ENCODE measurements at places on chromosomes 5 and 9. TPM values are rescaled to one million over a fixed set of nuclear protein-coding genes. Genes with fewer than 3 reads are reported as not detected.

DNA sequence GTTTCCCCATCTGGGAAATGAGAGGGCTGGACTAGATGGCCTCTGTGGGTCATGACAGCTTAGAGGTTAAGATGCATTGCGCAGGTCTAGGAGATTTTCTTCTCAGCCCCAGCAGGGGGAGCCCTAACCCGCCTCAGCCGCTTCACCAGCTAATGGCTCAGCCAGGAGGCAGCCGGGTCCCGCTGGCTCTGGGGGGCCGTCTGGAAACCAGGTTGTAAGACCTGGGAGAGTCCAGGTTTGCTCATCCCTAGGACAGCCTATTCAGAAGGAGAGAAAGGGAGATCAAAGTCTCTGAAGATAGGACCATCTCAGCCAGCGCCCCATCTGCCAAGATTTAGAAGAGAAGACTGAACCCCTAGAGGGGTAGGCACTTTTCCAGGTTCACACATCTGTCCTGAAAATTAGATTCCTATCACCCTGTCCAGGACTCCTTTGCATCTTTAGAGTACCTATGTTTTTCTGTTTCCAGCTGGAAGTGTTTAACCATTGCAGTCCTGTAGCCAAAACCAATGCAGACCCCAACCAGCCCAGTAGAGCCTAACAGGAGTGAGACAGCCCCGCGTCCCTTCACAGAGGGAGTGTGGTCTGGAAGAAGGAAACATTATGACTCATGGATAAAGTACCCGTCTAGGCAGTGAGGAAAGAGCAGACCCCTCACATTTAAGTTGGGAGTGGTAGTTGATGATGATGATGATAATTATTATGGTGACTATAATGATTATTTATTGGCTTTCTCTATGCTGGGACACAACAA lies 27.5 kb downstream of the SPARC start:
- no peaks in the 10 kb centered on the region for H3K36me3 ChIP-seq
- peak; percentile 88 for DNase-seq
- no peak overlapping the region for H3K27ac ChIP-seq
- no peaks in the 10 kb centered on the region for H3K4me1 ChIP-seq

DNA sequence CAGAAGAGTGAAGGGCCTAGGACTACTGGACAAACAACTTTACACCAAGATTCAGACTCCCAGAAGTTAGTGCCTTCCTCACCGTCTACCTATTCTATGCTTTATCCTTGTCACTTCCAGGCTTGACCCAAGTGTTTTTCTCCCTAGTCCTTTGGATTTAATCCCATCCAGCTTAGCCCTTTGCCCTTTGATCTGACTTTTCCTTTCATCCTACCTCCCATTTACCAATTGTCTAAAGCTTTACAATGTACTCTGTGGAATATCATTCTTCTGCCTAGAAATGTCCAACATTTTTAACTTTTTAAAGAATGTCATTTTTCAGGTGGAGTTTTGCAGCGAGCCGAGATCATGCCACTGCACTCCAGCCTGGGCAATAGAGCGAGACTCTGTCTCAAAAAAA lies 292.1 kb downstream of the EPB41L4A start:
- no peaks in the 10 kb centered on the region for H3K4me1 ChIP-seq
- H3K27me3 ChIP-seq = no peaks in the 10 kb centered on the region
- peak; percentile 14 for DNase-seq
- H3K27ac ChIP-seq = no peak overlapping the region
- H3K4me3 ChIP-seq = no peak overlapping the region
- H3K36me3 ChIP-seq = no peaks in the 10 kb centered on the region

DNA sequence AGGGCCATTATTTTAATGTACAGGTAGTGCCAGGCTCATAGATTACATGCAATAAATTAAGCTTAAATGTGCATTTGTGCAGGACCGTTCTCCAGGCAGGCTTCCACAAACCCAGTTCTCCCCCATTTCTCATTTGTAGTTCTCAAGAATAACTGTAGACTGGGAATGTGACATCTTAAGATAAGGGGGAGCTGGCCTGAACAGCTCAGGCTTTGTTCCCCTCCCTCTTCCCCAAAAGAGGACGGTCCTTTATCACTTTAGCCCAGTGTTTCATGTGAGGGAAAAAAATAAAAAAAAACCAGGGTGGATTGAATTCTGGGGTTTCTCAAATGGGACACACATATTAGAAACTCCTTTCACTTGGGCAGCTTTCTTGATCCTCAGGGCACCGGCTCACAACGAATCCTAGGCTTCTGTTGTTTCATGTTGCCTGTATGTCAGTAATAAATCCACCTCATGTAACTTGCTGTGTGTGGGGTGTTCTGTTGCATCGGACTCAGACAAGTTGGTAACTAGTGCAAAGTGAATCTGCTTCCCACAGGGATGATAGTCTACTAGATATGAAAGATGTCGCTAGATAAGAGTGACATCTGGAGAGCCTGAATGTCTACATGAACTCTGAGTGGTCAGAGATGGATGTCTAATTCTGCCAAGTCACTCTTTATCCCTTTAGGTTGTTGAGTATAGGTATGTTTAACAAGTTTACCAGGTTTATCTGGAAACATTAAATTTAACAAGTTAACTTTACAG lies 2030.6 kb upstream of the NUDT12 start:
- no peaks in the 10 kb centered on the region for H3K36me3 ChIP-seq
- no peak overlapping the region for H3K27ac ChIP-seq
- no peaks in the 10 kb centered on the region for H3K27me3 ChIP-seq
- no peak for DNase-seq
- no peak overlapping the region for H3K4me3 ChIP-seq
- H3K4me1 ChIP-seq = no peaks in the 10 kb centered on the region

MAMDC2 gene
- total RNA-seq = 28.7 TPM

All from neural progenitor cell (in vitro differentiated cells).